Endodermal cell (in vitro differentiated cells): ENCODE measurements at places on chromosomes 7 and 10. TPM values are rescaled to one million over a fixed set of nuclear protein-coding genes. Genes with fewer than 3 reads are reported as not detected.

GRCh38 chr10:103896225-103896624, 21.8 kb downstream of the STN1 start:
- DNase-seq: no peak

- no peak for DNase-seq
Observed at GRCh38 chr7:30851651-30852307, 59.9 kb upstream of the AQP1 start.

Gene RTKN2
- 11.5 TPM in 2 replicates for total RNA-seq

Gene CDNF
- 0.42 to 1.1 TPM (median 0.51 TPM) in 3 replicates for total RNA-seq

Gene NPSR1
- not detected in 2 replicates for total RNA-seq
